ENCODE measurements at places on chromosomes 1 and 21.

GRCh38 chr1:212515329-212515760 lies 82.6 kb downstream of the NENF start:
- DNase-seq, result no peak

DNA sequence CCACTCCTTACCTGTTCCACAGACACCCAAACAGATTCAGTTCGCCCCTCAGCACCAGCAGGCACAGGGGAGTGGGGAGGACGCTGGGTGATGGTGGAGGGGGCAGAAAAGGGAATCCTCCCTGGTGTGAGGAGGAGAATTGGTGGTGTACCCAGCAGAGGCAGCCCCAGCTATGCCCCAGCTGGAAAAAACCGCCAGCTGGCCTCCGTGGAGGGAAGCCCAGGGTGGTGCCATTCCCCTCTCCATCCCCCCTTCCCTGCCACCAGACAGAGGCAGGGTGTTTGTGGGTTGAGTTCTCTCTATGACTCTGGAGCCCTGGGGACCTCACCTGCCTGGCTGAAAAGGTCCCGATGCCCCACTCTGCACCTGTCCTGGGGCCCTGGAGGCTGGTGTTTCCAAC lies 27.9 kb downstream of the OPTC start:
- no peak for DNase-seq

DNA sequence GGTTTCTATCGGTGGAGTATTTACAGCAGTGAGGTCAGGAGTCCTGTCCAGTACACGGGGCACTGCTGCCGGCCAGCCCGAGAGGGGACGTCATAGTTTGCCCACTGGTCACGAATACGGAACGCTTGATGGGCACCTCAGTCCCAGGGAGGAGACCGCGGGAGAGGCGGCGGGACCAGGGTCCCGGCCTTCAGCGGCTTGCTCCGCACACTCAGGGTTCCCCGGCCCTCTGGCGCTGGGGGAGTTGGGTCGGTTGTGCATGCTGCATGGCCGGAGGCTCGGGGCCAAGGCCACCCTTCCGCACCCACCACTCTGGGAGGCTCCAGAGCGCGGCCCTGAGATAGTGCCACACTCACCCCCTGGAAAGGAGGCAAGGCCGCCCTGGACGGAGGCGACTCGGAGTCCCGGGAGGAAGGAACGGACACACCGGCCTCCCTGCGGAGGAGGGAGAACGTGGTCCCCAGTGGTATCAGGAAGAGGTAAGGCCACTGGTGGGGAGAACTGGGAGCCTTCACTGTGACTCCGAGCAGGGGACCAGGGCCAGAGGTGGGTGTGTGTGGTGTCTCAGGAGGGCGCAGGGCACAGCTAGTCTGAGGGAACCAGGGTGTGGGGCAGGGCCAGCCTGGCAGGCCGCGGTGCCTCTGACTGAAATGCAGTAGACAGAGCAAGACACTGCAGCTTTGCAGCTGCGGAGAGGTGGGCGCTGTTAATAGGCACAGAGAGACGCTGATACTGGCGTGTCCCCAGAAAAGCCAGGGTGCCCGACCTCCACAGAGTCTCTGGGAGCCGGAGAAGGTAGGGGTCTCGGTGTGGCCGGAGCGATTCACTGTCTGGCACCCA lies 28.6 kb upstream of the PRSS38 start:
- DNase-seq, result no peak

- no peak for DNase-seq
These were observed 157.3 kb upstream of the RUNX1 start for GRCh38 chr21:35206141-35207125.

DNA sequence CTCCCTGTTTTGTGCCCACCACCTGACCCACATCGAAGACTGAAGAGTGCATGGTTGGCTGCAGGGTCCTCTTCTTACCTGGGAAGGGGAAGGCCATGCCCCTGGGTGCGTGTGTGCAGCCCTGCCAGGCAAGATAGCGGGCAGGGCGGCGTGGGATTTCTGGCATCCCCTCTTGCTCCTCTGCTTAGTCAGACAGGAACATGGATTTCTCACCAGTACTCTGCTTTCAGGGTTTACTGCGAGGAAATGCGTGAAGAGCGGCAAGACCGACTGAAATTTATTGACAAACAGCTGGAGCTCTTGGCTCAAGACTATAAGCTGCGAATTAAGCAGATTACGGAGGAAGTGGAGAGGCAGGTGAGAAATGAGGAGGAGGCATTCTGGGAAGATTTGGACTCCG lies 15.5 kb upstream of the MIIP start:
- no peak for DNase-seq

GRCh38 chr1:218462587-218462986 lies 117.5 kb downstream of the TGFB2 start:
- no peak for DNase-seq

GRCh38 chr1:99749504-99750347 lies 16.7 kb downstream of the FRRS1 start:
- DNase-seq, result no peak

Measured in CD4-positive, alpha-beta T cell treated with Interleukin-15 for 1 hour (primary cell).